Mesenteric fat pad (tissue), 1 donor: ENCODE measurements at places on chromosomes 4 and X.

DNA sequence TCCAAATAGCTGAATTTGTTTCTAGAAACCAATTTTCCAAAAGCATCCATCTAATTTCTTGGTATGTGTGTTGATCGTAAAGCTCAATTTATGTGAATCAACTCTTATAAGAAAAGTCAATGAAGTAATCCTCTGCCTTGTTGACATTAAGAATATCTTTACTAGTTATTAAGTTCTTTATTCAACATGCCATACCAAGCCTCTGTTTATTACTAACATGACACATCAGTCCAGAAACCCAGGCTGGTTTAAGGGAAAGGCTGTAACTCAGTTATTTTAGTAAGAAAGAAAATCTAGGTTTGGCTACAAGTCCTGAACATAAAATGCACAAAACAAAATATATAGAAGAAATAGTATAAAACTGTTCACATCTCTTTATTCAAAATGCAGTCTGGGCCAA, 48.0 kb downstream of the KLHL34 start:
- DNase-seq: no peak

DNA sequence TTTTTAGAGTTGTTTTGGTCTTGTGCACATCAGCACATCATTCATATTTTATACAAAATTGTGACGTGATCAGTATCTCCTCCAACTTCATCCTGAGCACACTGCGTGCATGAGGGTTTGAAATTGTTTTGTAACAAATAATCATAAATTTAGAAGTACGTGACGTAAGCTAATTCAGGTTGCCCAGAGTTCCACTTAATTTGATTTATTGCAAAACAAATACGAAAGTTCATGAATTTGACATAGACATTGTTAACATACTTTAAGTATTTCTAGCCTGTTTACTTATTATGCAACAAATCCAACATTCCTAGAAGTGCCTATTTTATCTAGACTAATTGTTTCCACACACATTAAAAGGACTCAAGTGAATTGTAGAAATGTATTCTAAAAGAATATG, 48.3 kb downstream of the MAP7D3 start:
- no peak for DNase-seq

GRCh38 chr4:149630064-149630463, 185.6 kb downstream of the IQCM start:
- no peak for DNase-seq

DNA sequence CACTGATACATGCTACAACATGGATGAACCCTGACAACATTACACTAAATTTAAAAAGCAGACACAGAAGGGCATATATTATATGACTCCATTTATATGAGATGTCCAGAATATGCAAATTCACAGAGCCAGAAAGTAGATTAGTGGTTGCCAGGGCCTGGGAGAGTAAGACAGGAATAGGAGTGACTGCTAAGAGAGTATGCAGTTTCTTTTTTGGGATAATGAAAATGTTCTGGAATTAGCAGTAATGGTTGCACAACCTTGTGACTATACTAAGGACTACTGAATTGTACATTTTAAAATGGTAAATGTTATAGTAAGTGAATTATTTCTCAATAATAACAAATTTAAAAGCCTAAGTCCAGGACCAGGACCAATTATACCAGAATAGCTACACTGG, 29.5 kb upstream of the NUP54 start:
- DNase-seq: no peak

DNA sequence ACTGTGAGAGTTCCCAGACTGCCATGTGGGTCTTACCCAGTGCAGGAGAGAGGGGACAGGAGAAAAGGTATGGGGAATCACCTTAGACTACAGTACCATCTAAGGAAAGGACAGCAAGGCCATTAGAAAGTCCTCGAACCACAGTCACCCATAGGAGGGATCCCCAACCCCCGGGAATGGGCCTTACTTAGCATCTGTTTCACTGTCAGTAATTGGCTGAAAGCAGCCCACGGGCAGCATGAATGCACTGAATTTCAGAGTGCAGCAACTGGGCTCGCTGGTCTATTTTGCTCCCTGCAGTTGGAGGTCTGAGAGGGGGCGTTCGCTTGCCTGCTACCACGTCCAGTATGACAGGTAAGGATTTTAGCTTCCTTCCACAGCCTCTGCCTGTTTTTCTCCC, 50.4 kb upstream of the KLHL8 start:
- DNase-seq: no peak

DNA sequence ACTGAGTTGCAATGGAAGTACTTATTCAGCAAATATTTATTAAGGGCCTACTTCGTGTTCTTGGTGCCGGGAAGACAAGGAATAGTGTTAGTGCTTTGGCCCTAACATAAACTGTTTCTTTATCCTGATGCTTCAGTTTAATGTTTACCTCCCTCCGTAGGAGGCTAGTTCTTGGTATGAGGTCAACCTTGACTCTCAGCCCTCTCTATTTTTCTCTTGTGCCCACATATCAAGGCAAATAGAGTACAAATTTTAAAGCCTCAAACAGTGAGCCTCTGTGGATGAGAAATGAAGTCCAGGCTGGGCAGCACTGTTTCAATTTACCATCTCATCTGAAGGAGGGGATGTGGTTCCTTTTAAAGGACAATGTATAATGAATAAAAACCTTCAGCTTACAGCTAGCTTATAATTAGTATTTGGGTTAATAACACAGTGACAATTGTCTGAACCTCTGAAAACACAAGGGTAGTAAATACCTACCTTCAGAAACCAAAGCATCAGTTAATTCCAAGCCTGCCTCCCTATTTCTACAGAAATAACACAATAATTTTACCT, 68.5 kb downstream of the SH3RF1 start:
- no peak for DNase-seq

DNA sequence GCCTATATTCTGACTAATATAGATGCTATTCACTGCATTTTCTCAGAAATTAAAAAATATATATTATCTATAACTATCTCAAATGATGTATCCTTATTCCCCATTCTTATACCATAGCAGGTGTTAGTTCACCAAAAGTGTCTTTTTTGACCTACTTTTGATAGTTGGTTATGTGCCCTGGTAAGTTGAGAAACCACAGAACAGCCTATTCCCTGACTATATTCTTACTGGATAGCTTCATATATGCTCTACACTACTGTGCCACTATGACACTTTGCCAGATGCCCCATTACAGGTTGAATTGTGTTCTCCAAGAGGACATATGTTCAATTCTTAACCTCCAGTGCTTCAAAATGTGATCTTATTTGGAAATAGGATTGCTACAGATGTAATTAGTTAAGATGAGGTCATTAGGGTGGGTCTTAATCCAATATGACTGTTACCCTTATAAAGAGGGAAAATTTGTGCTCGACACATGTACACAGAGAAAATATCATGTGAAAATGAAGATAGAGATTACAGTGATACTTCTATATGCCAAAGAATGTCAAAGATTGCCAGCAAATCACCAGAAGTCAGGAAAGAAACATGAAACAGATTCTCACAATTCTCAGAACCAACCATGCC, 76.1 kb downstream of the LRBA start:
- DNase-seq: no peak

GRCh38 chrX:149205937-149206336, 299.2 kb downstream of the IDS start:
- no peak for DNase-seq

- DNase-seq: no peak
Measured at GRCh38 chrX:37553476-37553875, 18.0 kb upstream of the LANCL3 start.

- DNase-seq: no peak
Measured at GRCh38 chr4:149690726-149691125, 124.9 kb downstream of the IQCM start.

DNA sequence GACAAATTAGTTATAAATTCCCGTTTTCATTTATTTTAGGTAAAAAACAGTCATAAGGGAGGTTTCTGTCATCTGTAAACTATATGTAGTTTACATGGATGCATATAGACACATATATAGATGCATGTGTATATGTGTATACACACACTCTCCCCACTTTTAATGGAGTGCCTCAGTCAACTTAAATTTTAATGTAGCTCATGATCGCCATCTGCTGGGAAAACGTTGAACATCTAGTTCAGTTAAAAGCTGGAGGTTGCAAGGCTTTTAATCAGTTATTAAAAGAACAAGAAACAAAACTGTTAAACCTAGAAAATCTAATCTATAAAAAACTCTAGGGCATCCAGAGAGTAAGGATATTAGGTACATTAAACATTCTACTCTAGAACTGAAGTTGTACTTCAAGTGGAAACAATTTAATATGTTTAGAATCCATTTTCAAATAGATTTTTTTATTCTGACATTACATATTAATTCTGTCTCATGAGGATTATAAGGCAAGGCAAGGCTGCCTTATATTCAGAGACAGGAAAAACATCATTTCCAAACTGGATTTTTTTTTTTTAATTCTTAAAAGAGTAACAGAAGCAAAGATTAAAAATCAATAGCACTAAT, 122.6 kb downstream of the SHISA3 start:
- no peak for DNase-seq

DNA sequence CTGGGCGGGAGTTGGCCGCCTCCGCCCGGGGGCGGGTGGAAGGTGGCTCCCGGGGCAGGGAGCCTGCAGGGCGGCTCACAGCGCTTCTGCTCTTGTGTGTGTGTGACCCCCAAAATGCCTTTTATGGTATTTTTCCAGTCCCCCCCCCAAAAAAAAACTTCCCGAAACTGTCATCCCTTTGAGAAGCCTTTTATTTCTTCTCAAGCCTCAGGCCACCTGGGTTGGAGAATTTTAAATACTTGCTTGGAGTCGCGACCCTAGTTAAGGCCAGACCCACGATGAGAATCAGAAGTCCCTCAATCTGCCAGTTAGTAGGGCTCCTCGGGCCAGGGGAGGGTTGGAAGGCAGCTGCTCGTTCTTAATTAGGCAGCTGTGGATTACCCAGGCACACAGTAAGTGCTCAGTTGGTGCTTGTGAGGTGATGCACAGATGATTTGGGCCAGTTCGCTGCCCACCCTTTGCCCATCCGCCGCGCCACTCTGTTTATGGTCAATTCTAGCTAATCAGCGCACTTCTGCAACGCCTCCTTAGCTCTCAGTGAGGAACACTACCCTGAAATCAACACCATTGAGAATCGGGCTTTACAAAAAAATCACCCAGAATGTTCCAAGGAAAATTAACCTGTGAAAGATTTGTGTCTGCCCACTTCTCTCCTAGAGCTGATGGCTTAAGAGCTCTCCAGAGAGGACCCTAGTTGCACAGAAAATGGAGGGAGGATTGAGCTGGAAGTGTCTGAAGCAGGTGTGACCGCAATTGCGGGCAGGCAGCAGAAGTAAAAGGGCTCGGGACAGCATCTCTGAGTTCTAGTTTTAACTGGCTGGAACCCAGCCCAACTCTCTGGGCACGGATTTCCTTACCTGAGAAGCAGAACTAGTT, 648 bp upstream of the SCD5 start:
- no peak for DNase-seq

GRCh38 chr4:86011117-86011516, 348.7 kb downstream of the MAPK10 start:
- DNase-seq: no peak

GRCh38 chr4:139651282-139652194, 14.1 kb upstream of the MGST2 start:
- DNase-seq: no peak

GRCh38 chr4:82223715-82224114, 150.1 kb downstream of the HNRNPD start:
- no peak for DNase-seq

DNA sequence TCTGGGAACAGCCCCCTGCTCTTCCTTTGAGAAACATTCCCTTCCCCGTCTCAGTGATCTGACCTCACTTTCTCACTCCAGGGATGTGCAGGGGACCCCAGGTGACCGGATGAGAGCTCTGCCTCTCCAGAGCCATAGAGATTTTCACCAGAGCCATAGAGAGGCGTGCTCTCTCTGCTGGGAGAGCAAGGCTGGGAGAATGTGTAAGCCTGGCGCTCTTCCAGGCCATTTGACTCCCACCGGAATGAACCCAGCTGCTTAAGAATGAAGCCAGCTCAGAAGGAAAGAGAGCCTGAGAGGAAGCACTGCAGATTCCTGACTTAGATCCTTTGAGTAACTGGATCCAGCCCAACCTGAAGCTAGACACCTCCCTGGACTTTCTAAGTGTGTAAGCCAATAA, 106.4 kb downstream of the DHX15 start:
- DNase-seq: no peak

- DNase-seq: no peak
Measured at GRCh38 chr4:112343330-112344080, 46.3 kb downstream of the ALPK1 start.
